ENCODE measurements at places on chromosomes 12 and 14.

- no peak for DNase-seq
These were observed 41.2 kb upstream of the G2E3 start for GRCh38 chr14:30517737-30518136.

- peak; percentile 75 for DNase-seq
These were observed 1.3 kb upstream of the TEDC1 start for GRCh38 chr14:105489542-105490266.

GRCh38 chr14:74650927-74651686, 39.1 kb upstream of the LTBP2 start:
- no peak for DNase-seq

- DNase-seq = no peak
These were observed 70.0 kb upstream of the SRSF5 start for GRCh38 chr14:69696633-69697557.

- DNase-seq = no peak
These were observed 80.8 kb downstream of the GRIP1 start for GRCh38 chr12:66598079-66598478.

DNA sequence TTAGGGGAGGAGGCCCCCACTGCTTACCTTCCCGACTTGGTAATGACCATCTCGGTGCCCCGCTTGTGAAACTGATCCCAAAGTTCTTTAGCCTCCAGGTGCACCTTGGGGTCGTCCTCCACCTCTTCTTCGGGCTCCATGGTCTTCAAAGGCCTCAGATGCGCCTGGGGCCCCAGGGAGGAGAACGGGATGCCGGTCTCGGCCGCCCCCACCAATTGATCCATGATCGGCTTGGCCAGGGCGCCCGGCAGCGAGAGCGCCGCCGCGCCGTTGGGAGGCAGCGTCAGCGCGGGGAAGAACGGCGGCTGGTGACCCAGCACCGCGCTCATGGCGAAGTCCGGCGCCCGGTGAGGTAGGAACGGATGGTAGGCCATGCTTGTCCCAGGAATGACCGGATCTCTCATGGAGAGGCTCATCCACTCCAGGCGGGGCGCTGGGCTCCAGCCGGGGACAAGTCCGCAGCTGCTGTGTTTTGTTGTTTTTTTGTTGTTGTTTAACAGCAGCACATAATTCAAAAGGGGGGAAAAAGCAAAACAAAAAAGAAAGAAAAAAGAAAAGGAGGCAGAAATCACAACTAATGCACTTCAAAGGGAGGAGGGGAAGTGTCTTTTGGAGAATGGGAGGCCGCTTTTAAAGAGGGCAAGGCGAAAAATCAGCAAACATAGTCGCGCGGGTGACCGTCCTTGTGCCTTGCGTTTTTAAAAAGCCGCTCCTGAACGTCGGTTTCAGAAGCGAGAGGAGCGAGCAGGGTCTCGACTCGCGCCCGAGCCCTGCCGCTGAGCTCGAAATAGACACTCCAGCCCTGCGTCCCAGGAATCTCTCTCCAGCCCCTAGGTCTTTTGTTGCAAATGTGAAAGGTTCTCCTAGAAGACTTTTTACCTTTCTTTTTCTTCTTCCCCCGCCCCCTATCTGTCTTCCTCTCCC, 928 bp downstream of the TBX3 start:
- no peak for DNase-seq

DNA sequence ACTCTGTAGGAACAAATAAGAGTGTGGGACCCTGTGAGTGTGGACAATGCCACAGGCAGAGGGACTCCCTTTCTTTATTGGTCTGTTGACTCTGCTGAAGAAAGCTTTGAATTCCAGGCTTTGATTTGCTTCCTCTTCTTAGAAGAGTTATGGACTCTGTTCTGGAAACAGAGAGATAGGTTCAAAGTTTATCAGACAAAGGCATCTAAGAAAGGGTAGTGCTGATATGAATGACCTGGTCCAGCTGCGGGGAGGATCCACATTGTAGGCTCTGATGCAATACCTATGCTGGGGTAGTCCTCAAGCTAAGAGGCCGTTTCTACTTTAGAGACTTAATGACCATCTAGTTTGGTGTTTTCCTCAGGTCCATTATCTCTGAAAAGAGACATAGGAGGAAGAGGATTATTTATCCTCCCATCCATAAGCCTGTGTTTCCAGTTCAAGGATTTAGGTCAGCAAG, 10.7 kb upstream of the IKZF4 start:
- DNase-seq = no peak

DNA sequence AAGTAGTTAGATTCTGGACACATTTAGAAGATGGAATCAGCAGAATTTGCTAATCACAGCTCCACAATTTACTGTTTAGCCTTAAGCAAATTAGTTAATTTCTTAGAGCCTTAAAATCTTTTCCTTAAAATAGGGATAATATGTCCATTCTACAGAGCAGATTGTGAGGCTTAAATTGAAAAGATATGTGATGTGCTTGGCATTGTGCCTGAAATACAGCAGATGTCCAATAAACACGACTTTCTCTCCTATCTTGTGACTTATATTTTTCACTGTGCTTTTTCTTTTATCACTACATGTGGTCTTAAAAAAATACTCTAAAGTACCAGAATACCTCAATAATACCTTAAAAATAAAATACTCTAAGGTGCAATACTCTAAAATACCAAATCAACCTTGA, 30.6 kb downstream of the CCER1 start:
- no peak for DNase-seq

- peak; percentile 91 for DNase-seq
These were observed 114.6 kb downstream of the TMEM132C start for GRCh38 chr12:128381541-128381940.

DNA sequence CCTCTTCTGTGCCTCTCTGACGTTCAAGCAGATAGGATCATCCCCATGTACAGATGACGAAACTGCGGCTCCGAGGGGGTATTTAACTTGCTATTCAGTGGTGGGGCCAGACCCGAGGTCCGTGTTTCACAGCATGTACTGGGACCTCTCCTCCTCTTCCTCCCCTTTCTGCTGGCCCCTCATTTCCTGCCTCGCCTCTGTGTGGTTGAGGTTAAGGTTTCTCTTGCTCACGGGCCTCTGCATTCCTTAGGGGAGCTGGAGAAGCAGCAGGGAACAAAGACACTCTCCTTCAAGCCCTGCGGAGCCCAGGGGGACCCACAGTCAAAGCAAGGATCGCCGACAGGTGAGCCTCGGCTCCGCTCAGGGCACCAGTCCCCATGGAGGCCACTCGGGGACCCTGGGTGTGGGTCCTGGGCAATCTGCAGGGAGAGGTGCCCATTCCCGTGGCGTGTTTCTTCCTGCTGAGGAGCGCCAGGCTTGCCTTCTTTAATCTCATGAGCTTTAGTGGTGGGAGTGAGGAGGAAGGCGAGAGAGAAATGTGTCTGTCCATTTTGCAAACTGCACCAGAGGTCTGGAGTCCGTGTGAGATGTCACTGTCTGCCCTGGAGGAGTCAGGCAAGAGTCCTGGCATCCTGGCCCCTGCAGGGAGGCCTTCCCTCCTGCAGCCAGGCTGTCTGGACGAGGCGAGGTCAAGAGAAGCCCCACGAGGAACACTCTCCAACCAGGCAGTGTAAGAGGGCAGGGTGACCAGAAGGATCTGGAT, 45.0 kb downstream of the SLC6A12 start:
- no peak for DNase-seq

- DNase-seq = no peak
These were observed 92.5 kb downstream of the DPF3 start for GRCh38 chr14:72801381-72801812.

- no peak for DNase-seq
These were observed 1049.2 kb downstream of the AACS start for GRCh38 chr12:126114441-126114840.

DNA sequence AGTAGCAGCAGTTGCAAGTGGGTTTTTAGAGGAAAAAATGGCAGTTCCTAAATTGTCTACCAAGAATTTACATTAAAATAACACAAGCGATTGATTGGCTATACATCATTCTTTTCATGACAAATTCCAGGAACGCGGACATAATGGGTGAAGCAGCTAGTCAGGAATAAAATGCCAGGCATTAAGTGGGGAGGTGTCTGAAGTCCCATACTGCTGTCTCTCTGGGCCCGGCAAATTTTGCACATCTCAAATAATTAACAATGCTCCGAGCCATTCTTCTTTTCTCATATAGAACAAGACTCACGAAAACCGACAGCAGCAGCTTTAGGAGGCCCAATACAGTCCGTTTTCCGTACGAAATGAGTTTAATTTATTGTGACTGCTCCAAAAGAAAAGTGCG, 696 bp downstream of the RPL36AL start:
- no peak for DNase-seq

GRCh38 chr12:120905856-120906384, 1.8 kb upstream of the SPPL3 start:
- DNase-seq = no peak

DNA sequence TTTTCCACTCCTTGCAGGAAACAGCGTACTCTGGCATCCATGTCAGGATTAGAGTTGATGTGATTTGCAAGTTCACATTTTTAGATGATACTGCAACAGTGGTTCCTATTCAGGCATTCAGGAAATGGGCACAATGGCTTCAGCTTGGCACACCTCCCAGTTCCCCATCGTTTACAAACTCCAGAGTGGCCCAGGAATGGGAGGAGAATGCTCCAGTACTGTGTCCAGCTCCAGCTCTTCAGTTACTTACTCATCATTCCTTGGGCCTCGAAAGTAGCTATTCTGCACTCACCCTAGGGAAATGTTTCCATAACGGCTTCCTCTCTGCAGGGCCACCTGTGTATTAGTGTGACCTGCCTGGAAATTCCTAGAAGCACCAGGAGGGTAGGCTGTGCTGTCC, 239.7 kb upstream of the RGS6 start:
- peak; percentile 74 for DNase-seq

DNA sequence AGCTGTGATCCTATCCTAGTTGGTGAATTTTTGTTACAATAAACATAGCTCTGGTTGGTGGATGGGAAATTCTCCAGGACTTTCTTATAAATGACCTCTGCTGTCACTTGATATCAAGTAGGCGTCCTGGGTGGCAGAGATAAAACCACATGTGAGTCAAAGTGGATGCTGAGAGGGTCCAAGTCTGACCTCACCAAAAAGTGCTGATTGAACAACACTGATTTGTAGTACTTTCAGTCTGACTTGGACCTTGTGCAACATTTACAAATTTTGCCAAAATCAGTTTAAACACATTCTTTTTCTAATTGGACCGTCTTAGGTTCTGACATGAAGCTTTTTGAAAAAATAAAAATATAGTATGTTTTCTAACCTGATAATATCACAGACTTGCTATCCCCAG, 585.6 kb downstream of the GALC start:
- DNase-seq = no peak

DNA sequence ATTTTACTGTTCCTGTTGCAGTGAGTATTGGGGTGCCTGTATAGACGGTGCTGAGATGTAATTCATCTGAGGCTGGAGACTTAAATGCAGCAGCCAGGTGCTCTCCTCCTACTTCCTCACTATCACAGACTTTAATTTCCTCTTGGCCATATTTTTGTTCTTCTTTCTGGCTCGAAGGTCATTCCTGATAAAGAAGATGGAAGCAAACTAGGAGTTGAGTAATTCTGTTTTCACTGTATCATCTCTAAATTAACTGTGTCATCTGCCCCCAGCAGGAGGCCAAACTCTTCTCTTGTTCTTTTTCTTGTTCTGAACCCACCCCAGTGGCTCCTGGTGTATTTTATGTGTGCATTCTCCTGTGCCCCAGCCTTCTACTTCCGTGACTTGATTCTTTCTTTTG, 141.7 kb upstream of the ARHGAP5 start:
- no peak for DNase-seq

GRCh38 chr12:92987362-92987761, 58.3 kb upstream of the EEA1 start:
- peak; percentile 77 for DNase-seq

- no peak for DNase-seq
These were observed 16.0 kb downstream of the RAD51B start for GRCh38 chr14:67835596-67835995.

DNA sequence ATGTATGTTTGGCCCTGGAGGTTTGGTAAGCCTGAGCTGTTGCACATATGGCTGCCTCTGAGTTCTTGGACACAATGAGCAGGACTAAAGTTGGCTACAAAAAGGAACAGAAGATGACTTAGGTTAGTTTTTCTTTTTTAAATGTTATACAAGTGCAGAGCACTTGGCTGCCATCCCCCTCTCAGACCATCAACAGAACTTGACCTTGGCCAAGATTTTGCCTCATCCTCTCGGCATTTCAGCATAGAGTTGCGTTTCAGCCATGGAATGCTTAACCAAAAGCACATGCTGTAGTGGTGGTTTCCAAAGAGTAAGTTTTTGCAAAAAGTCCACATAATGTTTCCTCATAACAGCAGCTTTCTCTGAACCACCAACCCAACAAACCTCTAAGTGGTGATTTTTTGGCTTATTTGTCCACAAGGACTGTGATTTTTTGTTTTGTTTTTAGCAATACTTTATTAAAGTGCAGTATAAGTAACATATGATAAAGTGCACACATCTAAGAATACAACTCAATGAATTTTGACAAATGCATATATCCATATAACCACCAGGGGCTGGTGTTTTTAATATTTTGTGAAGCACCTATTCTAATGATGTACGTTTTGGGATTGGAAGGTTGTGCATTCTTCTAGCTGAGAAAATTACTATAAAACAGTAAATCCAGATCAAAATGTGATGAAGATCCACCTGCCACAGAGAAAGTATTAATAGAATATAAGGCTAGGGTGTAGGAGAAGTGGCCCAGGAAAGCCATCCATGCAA, 12.1 kb upstream of the GALNT16 start:
- DNase-seq = no peak

GRCh38 chr12:55938826-55939501, 8.0 kb downstream of the DGKA start:
- DNase-seq = no peak

DNA sequence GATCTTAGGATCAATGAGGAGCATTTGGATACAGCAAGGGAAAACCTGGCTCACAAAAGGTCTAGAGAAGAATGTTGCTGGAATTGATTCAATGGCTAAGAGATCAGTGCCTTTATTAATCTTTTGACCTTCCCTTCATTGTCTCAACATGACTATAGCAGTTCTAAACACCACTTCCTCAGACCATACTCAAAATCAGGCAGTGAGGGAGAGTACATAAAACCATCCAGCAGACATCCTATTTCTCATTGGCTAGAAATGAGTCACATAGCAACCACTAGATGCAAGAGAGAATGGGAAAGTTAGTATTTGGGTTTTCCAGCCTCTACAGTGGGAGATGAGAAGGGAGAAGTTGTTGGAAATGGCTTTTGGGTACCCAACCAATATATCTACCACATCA, 151.4 kb upstream of the NUDT4 start:
- no peak for DNase-seq

GRCh38 chr14:105485739-105486162, 935 bp upstream of the CRIP1 start:
- DNase-seq = no peak

- no peak for DNase-seq
These were observed 16.3 kb upstream of the TBC1D30 start for GRCh38 chr12:64808110-64808509.
